Stimulated activated naive CD4-positive, alpha-beta T cell (primary cell): ENCODE measurements at places on chromosomes 13 and 19.

- no peak for DNase-seq
These were observed 83.0 kb downstream of the POLR1D start for GRCh38 chr13:27704681-27705080.

DNA sequence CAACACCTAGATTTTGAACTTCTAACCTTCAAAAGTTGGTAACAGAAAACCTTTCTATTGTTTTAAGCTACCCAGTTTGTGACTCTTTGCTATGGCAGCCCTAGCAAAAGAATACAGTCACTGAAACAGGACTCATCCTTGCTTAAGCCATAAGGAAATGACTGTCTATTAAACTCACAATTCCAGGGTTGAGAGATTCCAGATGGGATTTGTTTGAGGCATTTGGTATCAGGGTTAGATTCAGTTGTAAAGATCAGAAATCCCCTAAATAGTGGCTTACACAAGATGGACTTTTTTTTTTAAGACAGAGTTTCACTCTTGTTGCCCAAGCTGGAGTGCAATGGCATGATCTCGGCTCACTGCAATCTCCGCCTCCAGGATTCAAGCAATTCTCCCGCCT lies 41.1 kb upstream of the RGCC start:
- no peak for DNase-seq

- no peak for DNase-seq
These were observed 80.7 kb upstream of the STK24 start for GRCh38 chr13:98657506-98658085.

DNA sequence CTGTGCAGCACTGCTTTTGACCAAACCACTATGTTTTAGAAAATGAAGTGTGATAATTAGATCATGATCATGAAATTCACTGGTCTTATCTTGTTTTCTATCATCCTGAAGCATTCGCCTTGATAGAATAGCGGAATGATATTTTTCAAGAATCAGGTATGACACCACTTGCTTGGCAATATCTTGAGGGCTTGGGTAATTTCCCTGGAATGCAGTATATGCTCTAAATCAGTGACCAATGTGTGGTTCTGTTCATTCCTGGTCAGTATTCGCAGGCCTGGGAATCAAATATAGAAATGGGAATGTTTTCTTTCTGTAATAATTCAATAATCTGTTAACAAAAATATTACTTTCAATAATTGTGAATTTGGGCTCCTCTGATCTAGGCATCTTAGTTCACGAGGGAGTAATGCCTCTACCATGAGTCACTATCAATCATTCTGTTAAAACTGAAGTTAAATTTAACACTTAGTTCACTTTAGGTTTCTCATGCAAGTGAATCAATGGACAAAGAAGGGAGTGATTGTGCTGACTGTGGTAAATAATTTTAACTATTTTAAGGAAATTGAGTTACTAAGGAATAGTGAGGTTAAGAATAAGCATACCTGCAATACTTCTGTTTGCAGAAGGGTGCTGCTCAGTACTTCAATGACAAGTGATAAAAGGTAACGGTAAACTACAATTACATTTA lies 137.9 kb downstream of the PCDH20 start:
- DNase-seq: no peak

DNA sequence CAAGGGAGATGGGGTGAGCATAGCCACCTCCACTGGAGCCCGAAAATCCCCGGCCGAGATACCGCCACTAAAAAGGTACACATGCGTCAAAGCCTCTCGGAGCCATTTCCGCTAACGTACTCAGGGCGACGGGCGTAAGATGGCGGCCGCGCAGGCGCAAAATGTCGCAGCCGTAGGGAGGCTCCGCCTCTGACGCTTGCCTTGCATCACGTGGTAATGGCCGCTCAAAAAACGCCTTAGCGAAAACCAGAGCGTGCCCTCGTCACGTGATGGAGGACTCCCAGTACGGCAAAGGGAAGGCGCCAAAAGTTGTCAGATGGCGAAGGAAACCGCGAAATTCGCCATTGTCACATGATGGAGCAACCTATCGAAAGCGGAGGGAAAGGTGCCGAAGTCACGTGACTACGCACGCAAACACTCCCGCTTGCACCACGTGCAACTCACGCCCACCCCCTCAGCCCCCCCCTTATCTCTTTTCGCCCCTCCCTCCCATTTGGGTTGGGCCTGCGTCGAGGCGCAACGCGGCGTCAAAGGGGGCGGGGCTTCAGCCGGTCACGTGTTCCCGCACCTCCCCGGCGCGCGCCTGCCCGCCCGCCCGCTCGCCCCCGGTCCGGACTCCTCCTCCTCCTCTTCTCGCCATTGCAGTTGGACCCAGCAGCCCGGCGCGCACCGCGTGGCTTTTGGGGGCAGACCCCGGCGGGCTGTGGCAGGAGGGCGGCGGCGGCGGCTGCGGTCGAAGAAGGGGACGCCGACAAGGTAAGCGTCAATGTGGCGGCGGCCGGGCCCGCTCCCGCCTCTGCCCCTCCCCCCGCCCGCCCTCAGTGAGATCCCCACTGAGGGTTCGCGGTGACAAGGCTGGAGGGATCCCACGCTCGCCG lies at the start of gene ILF3:
Gene ILF3, plus strand, starts transcription at position 615 of the 878 bp plus-strand sequence. CDS start 16,260 bp downstream, outside the sequence.
- peak; percentile 100 for DNase-seq

DNA sequence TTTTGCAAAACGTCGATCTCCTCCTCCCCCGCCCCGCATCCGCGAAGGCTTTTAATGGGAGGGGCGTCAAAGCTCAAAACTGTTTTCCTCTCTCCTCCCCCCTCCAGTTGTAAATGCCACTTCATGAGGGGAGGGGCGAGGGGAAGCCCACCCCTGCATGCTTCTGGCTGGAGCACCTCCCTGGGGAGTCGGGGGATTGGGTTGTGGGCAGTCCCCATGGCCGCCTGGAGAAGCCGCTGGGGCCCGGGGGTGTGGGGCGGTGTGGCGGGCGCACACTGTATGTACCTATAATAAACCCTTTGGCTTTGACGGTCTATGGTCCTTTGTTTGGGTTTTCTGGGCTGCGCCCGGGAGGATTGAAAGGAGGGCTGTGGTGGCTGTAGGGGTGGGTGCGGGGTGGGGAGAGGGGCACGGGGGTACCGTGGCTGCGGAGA lies 505 bp upstream of the SHKBP1 start:
- no peak for DNase-seq

DNA sequence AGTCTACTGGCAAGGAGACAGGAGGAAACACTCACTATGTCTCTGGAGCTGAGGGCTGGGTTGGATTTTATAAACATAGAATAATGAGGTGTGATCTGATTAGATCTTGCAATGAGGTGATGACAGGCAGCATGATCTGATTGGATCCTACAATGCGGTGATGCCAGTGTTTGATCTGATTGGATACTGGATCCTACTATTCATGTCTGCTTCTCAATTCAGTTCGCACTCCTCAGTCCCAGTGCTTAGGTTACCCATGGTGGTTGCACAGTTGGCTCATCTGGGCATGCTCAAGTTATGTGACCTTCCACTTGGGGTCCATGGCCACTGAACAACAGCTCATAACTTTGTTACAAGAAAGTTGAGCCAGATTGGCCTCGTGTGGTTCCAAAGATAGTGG lies 469.5 kb downstream of the TSHZ3 start:
- no peak for DNase-seq
